ENCODE measurements at places on chromosomes 1 and 21. TPM values are rescaled to one million over a fixed set of nuclear protein-coding genes. Genes with fewer than 3 reads are reported as not detected.
A peak's percentile ranks its signal among the peaks of the same experiment; 100 is the strongest.

The RNU1-3 gene
- polyA plus RNA-seq, result not detected

GRCh38 chr1:77888081-77888780 is at the start of gene NEXN:
TSS of gene NEXN (plus strand) at chr1:77888624. CDS start at chr1:77916107, 27,483 bp downstream.
- peak; percentile 88 for DNase-seq

GRCh38 chr1:232176222-232176621 is 453.7 kb downstream of the SIPA1L2 start:
- DNase-seq, result no peak

DNA sequence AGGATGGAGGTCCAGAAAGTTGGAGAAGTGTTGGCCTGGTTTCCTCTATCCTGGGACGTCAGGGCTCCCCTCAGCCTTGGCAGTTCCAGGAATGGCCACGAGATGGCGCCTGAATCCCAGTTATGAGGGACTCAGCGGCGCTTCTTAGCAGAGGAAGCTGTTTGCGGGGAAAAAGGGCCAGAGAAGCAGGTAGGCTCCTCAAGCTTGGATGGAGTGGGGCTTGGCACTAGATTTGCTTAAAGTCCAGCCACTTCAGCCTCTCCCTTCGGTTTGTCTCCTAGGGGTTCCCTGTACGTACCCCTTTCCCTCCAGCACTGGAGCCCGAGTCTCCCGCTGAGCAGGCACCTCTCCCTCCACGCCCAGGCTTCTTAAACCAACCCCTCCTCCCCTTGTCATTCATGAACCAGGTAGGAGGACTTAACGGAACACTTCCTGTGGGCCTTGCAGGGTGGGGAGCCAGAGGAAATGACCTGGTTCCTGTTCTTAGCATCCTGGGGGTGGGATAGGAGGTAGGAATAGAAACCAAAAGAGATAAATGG is 32.0 kb upstream of the TENT5B start:
- DNase-seq, result peak; percentile 95
